Stimulated activated CD4-positive, alpha-beta T cell treated with anti-CD3 and anti-CD28 coated beads, Interleukin-4, amount 100 ng/mL, for 24 hours (primary cell): ENCODE measurements at places on chromosomes 2 and 18.

GRCh38 chr2:191311627-191312026, 66.4 kb downstream of the MYO1B start:
- no peak for DNase-seq

DNA sequence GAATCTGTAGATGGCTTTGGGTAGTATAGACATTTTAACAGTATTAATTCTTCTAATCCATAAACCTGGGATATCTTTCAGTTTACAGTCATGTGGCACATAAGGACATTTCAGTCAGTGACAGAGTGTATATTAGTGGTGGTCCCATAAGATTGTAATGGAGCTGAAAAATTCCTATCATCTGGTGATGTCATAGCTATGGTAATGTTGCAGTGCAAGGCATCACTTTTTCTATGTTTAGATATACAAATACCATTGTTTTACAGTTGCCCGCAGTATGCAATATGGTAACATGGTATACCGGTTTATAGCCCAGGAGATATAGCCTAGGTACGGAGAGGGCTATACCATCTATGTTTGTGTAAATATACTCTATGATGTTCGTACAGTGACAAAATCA, 9.7 kb downstream of the CCDC150 start:
- DNase-seq, result no peak

- DNase-seq, result no peak
Measured at GRCh38 chr2:75493230-75493629, 67.5 kb downstream of the EVA1A start.

DNA sequence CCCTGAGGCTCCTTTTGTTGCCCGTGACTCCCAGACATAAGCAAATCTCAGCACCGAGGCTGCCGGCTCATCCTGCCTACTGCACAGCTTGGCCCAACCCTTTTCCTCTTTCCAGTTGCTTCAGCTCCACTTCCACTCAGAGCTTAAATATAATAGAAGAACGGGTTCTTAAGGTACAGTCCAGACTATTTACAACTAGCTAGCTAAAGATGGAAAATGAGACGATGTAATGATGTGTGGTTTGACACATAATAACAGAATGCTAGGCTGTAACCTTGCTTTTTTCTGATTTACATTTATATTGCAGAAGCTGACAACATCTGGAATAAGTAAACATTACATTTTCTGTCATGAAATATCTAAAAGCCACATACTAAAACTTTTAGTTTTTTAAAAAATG, 26.9 kb upstream of the ATP9B start:
- no peak for DNase-seq

GRCh38 chr18:71011389-71011788, 722.5 kb downstream of the SOCS6 start:
- no peak for DNase-seq

DNA sequence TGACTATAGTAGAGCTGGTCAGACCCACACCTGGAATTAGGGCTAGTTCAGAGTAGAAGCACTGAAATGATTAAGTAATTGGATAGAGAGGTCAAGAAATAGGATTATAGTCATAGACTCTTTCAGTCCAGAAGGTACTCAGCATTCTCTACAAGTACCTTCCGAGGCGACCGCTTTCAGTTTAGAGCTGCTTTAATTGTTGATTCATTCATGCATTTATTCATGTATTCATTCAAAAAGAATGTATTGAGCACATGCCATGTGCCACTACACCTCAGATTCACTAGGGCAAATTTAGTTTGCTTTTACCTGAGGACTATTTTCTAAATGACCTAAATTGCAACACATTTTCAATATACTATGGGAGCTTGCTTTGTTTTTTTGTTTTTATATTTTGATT, 48.7 kb downstream of the CRIM1 start:
- DNase-seq, result no peak

DNA sequence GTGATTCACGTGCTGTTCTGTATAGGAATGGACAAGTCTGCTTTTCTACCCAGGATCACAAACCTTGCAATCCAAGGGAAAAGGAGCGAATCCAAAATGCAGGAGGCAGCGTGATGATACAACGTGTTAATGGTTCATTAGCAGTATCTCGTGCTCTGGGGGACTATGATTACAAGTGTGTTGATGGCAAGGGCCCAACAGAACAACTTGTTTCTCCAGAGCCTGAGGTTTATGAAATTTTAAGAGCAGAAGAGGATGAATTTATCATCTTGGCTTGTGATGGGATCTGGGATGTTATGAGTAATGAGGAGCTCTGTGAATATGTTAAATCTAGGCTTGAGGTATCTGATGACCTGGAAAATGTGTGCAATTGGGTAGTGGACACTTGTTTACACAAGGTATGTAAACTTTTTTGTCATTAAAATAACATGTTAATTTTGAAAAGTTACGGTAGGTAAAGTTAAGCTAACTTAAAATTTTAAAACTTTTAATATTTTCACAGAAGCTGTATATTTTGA, 33.0 kb downstream of the PPM1B start:
- DNase-seq, result no peak

DNA sequence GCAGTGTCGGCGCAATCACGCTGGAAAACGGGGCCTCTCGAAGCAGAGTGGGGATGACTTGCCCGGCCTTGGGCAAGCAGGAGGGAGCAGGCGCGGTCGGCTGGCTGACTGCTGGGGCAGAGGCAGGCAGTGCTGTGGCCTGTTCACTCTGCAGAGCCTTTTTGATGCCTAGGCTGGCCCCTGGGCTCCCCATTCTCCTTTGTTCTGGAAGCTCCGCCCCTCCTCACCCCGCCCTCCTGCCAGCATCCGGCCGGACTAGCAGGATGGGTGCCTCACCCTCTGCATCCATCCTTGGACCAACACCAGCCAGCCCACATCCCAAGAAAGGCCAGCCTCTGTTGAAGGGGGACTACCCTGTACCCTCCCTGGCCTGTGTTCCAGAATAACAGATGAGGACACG, at the start of gene ASPRV1:
Gene ASPRV1 (minus strand): TSS at position 136 of the 400 bp plus-strand sequence. CDS start 195 bp downstream, outside the sequence.
- DNase-seq, result no peak

GRCh38 chr2:29259221-29259620, 144.0 kb downstream of the CLIP4 start:
- no peak for DNase-seq

GRCh38 chr2:221318376-221319130, 253.6 kb downstream of the EPHA4 start:
- no peak for DNase-seq

- no peak for DNase-seq
Measured at GRCh38 chr2:112010751-112011150, 44.3 kb upstream of the TMEM87B start.

DNA sequence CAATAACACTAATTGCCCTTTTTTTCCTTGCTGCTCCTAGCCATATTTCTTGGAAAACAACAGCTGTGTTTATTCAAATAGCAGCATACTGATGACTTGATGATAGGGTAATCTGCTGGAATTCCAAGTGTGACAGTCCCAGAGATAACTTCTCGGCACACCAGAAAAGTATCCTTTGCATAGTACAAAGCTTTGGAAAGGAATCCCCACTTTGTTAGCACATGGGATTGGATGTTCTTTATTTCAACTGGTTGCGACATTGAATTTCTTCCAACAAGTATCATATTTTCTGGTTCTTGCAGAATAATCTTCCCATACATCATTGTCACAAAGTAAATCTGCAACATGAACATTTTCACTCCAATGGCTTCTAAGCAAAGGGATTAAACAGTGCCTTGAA, 445.8 kb upstream of the ACVR2A start:
- DNase-seq, result no peak

GRCh38 chr2:192277494-192278109, 82.9 kb upstream of the TMEFF2 start:
- no peak for DNase-seq

DNA sequence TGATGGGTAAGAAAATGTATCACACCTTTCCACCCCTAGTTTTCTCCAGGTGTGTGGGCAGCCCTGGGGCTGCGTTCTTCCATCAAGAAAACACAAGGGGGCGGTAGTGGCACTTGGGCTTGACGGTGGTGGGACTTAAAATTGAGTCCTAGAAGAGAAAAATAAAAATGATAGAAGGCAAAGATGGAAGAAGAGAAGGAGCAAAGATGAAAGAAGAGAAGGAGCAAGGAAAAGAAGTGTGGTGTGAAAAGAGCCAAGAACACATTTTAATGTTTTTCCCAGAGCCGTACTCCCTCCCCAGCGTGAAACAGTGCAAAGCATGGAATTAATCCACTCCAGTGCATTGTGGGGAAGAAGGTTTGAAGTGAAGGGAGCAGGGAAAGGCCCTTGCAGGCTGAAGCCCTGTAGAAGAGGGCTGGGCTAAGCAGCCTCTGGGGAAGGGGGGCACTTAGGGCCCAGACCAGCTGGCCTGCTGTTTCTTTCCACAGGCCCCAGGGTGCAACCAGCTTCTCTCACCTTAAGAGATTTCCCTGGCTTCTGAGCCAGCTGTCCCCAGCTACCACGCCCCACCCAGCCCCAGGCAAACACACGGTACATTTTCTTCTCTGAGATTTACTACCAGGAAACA, 256.8 kb downstream of the RNF152 start:
- DNase-seq, result peak; percentile 43

- DNase-seq, result no peak
Measured at GRCh38 chr2:41618754-41619153, 429.1 kb upstream of the PKDCC start.

GRCh38 chr2:224659714-224660113, 56.5 kb downstream of the CCDC195 start:
- DNase-seq, result no peak

GRCh38 chr18:12946549-12947284, 1.1 kb upstream of the SEH1L start:
- DNase-seq, result no peak
